ENCODE measurements at places on chromosomes 2 and 18.

DNA sequence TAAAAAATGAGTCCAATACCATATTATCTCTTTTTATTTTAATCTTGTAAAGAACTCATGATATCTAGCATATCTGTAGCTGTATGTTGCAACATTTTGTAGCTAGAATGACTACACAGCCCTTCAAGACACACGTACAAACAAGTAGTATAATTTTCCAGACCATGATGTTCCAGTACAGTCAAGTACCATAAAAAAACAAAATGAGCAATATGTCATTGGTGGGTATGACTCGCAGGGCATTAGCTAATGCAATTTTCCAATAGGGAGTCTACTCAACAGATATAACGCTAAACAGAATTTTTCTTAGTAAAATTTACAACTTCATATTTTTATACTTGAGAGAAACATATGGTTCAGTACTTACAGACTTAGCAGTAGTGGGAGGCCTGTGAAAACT, 53.6 kb upstream of the UGP2 start:
- DNase-seq = no peak

DNA sequence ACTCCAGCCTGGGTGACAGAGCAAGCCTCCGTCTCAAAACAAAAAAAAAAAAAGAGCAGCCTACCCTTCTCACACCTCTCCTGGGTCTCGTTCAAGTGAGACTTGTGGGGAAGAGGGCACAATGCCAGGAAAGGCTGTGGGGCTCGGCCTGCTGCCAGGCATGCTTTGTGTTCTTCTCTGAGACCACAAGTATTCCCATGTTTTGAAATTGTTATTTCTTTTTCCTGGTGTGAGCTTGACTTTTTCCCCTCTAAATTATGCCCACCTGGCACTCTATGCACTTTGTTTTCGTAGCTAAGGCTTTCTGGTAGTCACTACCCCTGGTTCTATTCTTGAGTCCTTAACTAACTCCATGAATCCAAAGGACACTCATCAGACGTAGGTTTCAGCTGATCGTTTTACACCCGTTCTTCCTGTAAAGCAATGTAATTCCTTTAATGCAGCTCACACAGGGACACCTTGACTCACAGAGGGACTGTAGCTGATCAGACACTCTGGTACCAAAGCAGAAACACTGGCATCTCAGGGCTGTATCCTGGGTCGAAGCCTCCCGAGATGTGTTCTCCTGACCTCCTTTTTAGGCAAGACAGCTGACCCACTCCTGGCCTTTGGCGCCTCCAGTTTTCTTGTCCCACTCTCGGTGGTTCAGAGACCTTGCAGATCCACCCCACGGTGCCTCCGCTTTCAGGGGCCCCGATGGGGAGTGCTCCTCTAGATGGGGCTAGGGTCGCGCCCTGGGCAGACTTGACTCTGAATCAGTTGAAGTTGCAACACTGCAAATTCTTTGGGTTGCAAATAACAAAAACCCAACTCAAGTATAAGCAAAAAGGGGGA, 193.3 kb upstream of the AGAP1 start:
- DNase-seq = no peak

- DNase-seq = no peak
Measured at GRCh38 chr2:102171946-102172345, 14.9 kb upstream of the IL1RL2 start.

GRCh38 chr2:27001950-27002349, 30.8 kb upstream of the TMEM214 start:
- no peak for DNase-seq

GRCh38 chr2:134208825-134209224, 45.0 kb upstream of the MGAT5 start:
- no peak for DNase-seq

Measured in activated gamma-delta T cell (primary cell).